T follicular helper cell (primary cell): ENCODE measurements at places on chromosomes 6 and 20.

GRCh38 chr6:140462453-140463311 is 1088.2 kb upstream of the CITED2 start:
- no peak for DNase-seq

- DNase-seq: no peak
Measured at GRCh38 chr6:137846772-137847313, 20.2 kb upstream of the TNFAIP3 start.

DNA sequence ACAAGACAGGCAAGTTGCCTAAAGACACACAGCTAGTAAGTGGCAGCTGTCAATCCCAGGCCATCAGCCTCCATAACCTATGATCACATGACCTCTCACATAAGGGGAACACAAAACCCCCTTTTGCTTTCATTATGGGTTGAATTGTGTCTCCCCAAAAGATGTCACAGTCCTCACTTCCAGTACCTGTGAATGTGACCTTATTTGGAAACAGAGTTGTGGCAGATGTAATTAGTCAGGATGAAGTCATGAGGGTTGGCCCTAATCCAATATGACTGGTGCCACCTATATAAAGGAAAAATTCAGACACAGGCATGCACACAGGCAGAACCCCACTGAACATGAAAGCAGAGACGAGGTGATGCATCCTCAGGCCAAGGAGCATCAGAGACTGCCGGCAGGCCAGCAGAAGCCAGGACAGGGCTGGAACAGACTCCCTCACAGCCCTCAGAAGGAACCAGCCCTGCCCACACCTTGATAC is 33.6 kb downstream of the GFOD1 start:
- peak; percentile 20 for DNase-seq

- DNase-seq: no peak
Measured at GRCh38 chr6:113094779-113095178, 747.6 kb downstream of the RFPL4B start.

DNA sequence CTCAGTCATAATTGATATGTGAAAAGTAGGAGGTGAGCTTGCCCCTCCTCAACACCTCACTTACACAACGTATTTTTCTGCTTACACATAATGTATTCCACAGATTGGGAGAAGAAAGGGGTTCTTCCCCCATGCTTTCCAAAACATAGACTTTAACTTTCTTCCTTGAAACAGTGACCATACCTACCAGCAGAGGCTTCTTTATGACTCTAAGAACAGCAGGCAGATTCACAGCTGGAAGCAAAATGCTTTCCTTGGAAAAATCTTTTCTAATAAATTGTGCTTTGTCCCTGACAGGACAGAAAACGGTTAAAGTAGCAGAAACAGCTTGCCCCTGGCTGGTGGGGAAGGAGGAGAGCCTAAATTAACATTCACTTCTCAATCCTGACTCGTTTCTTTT is 629.1 kb upstream of the IMPG1 start:
- no peak for DNase-seq

DNA sequence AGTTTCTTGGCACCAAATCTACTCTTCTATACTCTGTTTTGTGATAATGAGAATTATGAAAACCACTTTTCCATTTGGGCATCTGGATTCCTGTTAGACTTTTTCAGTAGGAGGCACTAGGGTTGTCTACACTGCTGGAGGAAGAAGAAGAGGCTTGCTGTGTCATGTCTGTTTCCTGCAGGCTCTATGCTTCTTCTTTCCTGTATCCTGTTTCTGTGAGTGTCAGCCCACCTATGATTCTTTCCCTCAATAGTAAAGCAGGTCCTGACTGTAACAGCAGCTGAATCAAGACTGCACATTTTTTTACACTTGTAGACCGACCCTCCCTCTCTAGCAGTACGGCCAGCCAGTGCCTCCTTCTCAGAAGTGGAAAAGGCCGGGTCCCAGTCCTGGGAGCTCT is 603.9 kb downstream of the HDGFL1 start:
- DNase-seq: no peak

- DNase-seq: no peak
Measured at GRCh38 chr20:49119988-49120387, 68.1 kb downstream of the STAU1 start.

- DNase-seq: no peak
Measured at GRCh38 chr6:137494988-137495702, 951 bp upstream of the OLIG3 start.

DNA sequence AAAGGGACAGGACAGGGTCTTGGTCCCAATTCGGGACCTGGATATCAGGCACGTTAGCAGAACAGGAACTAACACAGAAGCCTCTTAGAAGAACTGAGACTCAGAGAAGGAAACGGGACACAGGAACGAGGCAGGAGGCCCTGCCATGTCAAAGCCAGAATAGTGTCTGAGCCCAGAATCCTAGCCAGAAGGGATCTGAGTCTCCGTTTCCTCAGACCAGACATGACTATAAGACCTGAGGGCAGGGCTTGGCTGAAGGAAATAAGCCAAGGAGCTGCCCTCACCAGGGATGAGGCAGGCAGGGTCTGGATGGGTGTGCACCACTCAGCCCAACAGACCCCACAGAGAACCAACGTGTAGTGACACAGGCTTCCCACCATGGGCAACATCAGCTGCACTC is 40.3 kb downstream of the TRERF1 start:
- no peak for DNase-seq

GRCh38 chr6:89281779-89282246 is 33.3 kb downstream of the GABRR2 start:
- DNase-seq: no peak

GRCh38 chr6:159720708-159721107 is 6.6 kb upstream of the WTAP start:
- DNase-seq: peak; percentile 42

DNA sequence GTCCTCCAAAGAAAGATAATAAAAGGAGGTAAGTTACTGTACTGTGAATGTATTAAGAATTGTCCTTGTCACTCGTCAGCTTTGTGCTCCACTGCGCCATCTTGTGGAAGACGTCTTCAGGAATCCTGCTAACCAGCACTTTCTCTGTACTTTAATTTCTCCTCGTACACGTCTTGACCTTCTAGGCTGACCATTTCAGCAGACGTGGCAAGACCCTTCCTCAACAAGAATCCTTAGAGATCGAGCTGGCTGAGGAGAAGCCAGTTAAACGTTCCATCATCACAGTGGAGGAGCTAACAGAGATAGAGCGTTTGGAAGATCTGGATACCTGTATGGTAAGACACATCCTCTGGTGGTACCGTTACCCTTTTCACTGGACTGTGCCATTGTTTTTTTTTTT is 95.5 kb upstream of the SCGN start:
- peak; percentile 65 for DNase-seq

- peak; percentile 46 for DNase-seq
Measured at GRCh38 chr6:118618676-118619377, 32.6 kb downstream of the CEP85L start.

DNA sequence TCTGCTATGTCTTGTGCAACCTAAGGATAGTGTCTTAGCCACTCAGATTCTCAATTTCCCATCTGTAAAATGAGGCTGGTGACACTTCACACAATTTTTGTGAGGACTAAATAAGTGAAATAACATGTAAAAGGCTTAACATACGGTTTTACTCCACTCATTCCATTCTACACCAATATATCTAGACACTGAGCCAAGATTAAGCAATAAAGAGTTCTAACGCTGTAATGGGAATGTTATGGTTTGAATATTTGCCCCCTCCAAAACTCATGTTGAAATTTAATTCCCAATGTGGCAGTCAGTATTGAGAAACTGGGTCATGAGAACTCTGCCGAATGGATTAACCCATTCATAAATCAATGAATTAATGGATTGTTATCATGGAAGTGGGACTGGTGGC is 301.0 kb downstream of the HACE1 start:
- no peak for DNase-seq

- DNase-seq: no peak
Measured at GRCh38 chr20:13883425-13883824, 98.6 kb downstream of the NDUFAF5 start.

GRCh38 chr20:50844430-50845100 is 49.7 kb downstream of the BCAS4 start:
- no peak for DNase-seq

GRCh38 chr20:40961686-40962640 is 66.7 kb upstream of the TOP1 start:
- DNase-seq: no peak

DNA sequence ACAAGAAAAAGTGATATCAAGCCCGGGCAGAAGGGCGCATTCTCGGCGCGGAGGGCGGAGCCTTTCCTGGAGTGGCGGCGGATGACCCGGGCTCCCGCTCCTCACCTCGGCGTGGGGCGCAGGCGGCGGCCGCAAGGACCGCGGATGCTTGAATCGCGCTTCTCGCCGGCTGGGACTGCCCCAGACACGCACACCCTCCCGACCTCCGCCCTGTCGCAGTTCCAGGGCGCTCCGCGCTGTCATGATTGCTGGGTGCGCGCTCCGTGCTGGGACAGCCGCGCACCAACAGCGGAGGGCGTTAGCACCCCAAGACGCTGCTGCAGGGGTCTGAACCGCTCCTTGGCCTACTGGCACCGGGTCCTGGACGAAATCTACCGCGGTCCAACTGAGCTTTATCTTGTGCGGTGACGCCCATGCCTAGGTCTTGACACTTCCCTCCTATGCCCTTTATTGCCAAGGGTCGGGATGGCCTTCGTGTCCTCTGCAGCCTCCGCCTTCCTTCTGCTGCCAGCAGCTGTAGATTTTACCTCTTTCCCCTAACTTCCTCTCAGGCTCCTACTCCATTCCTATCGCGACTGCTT is 43.3 kb downstream of the IRAK1BP1 start:
- DNase-seq: no peak

DNA sequence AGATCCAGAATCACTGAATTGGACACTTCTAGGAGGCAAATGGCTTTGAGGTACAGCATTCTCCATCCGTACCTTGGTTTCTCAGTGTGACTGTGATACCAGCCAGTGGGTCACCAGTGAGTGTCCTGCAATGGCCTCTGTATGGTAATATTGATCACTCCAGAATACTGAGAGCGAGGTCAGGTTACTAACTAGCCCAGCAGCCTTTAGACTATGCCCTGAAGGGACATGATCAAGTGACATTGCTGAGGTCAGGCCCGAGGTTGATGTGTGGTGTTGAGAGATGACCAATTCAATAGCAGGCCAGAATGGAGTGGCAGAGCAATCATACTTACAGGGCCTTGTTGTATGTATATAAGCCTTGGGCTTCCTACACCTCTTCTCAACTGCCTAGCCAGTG is 476.0 kb downstream of the KHDRBS2 start:
- no peak for DNase-seq

DNA sequence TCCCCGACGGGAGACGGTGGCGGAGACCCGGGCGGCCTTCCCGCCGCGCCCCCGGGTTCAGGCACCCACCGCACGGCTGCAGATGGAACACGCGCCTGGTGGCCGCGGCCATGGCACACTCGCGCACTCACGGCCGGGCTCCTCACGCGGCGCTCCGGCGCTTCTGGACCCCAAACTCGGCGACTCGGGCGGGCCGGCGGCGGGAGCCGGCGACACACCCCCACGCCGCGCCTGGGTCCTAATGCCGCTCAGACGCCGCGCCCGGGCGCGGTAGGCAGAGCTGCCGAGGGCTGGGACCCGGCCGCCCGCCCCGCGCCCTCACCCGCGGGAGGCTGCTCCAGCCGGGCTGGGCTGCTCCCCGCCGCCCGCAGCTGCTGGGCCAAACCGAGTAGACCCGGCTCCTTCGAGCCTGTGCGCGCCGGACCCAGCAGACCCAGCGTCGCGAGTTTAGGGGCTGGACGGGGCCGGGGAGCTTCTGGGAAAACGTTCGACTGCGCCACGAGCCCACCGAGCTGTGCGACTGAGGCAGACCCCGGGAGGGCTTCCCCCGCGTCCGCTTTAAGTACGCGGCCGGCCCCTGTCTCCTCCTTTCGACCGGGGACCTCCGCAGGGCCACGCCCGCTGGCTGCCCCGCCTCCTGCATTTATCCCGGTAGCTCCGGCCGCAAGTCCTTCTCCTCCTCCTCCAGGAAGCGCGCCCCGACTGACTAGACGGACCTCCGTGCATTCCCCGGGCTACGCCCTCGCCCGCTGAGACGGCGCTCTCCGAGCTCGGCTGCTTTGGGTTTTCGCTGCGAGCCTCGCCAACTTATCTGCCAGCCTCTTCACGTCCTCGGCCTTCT is at the start of gene SLC4A11:
Gene SLC4A11 (minus strand): TSS at position 165 of the 841 bp plus-strand sequence. CDS start 53 bp downstream, at position 112.
- no peak for DNase-seq

DNA sequence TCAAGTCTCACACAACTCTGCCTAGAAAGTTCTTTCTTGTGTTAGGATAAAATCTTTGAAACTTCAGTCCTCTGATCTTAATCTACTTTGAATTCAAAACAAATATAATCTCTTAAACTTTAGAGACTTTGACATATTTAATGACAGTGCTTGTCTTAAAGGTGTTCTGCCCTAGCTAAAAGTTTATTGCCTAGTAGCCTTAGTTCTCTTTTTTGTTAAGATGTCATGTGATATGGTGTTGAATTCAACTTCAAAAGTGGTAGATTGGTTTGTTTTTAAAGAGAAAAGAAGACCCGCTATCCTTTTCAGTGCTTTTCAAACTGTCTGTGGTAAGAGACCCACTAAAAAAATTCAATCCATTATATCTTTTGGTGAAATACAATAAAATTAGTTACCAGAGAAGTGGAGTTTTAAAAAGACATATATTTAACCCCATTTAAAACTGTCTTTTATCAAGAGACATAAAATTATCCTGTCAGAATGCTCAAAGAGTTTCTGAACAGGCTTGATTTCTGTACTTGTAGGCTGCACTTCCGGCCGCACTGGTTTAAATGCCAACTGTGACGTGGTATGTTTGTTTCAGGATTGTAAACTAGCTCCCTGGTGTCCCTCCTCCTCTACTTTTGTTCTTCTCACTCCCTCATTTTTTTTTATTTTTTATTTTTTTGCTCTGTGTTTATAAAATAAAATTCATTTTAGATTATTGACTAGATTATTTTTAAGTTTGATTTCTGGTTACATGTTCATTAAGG is 76.5 kb downstream of the QKI start:
- no peak for DNase-seq

GRCh38 chr20:49276161-49276960 is 1.5 kb downstream of the ZNFX1 start:
- DNase-seq: peak; percentile 22
